RWPE1 (cell line): ENCODE measurements at places on chromosomes 3 and 15.

- DNase-seq, result no peak
Observed at GRCh38 chr3:177567833-177568232, 370.6 kb upstream of the TBL1XR1 start.

DNA sequence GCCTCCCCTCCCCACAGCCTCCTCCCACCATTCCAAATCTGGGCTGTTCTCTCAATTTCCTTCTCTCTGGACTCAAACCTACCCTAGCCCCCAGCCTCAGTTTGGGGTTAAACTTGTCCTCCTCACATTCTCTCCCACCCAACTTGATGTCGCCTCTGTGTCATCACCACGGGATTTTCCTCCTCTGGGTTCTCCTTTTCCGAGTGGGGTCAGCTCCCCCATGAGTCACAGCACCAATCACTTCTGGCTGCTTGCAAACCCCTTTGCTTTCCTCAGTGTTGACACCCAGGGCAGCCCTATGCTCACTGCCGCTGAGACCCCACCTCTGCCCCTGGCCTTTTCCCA lies 451 bp downstream of the CCR5AS start:
- no peak for DNase-seq

- no peak for DNase-seq
Observed at GRCh38 chr3:173800154-173800553, 402.6 kb downstream of the NLGN1 start.

GRCh38 chr3:183224180-183224970 lies 28.7 kb upstream of the B3GNT5 start:
- DNase-seq, result no peak

DNA sequence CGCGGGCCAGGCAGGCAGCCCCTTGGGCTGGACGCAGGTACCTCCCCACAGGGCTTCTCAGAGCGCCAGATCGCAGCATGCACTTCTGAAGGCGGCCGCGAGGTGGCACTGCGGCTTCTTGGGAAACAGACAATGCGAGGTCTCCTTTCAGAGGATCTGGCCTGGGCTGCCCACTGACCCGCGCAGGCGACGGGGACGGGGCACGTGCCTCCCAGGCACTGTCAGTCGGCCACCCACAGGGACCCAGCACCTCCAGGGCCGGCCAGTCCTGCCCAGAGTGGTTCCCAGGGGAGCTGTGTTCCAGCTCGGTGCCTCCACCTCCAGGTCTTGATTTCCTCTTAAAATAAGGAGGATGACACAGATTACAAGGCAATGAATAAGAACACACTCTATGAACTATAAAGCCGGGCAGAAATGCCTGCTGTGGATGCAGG lies 24.4 kb upstream of the TXNRD3 start:
- DNase-seq, result peak; percentile 57

DNA sequence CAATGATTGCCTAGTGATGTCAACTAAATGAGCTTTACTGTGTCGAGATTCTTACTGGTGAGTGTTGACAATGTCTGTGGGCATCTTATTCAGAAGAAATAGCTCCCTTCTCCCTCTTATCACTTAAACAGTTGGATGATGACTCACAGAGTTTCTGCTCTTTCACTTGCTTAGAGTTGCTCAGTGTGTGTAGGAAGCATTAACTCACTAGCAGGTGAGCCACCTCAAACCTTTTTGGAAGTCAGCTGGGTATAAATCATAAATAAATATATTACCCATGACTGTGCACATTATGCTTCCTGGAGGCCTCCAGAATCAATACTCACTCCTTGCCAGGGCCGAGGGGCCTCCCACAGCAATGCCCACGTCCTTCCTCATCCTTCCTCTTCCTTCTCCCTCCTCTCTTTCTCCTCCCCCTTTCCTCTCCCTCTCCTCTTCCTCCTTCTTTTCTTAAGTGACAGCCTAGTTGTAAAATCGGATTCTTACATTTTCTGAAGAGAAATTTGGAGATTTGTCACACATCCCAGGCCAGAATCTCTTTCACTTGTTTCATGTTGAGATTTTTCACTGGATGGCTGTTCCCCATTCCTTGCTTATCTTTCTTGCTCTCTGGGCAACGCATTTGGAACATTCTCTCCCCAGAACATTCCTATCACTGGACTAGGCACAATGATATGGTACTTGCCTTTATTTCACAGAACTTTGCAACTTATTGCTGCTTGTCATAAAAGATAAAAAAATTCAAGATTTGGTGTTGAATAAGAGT lies 17.5 kb downstream of the SHC4 start:
- DNase-seq, result peak; percentile 55

DNA sequence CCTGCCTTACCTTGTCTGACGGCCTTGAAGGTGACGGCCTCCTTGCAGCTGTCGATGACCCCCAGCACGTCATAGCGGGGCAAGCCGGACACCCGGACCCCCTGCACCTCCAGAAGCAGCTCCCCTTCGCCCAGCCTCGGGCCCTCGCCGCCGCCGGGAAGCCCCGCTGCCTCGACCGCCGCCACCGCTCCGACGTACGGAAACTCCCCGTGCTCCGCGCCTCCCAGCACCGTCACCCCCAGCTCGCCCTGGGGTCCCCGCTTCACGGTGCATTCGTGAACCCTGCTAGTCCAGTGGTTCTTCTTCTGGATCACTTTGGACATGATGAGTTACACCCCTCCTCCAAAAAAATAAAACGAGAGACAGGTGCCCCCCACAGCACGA lies 740 bp downstream of the MAGI1 start:
- no peak for DNase-seq

- no peak for DNase-seq
Observed at GRCh38 chr3:37183976-37184375, 9.6 kb upstream of the LRRFIP2 start.

DNA sequence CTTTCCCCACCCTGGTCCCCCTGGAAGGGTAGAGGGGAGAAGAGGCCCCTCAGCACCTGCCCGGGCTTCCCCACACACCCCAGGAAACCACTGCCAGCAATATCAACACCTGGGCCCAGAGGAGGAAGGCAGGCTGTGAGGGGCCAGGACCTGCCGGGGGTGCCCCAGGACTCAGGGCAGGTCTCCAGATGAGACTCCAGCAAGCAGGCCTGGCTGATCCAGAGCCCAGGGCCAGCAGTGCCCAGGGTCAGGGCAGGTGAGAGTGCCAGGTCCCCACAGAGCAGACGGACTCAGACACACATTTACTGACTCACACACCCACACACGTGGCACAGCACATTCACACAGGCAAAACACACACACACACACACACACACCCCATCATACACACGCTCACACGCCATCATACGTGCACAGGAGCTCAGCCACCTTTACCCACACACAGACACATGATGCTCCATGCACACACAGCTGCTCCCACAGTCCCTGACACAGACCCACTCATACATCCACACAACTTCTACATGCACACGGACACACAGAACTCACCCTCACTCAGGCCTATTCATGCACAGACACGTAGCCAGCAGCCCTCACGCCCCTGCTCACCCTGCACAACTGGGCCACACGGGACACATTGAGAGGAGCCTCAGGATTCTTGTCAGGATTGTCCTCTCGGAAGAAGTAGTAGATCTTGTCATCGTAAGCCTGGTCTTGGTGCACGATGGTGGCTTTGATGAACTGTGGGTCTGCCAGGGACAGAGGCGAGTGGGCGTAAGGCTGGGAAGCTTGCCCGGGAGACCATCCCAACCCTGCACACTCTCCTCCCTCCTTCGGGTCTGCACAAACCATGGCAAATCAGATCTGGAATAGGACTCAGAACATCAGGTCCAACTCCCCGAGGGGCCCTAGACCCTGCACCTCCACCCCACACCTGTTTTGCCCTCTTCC lies 17.5 kb downstream of the SEMA7A start:
- DNase-seq, result no peak

DNA sequence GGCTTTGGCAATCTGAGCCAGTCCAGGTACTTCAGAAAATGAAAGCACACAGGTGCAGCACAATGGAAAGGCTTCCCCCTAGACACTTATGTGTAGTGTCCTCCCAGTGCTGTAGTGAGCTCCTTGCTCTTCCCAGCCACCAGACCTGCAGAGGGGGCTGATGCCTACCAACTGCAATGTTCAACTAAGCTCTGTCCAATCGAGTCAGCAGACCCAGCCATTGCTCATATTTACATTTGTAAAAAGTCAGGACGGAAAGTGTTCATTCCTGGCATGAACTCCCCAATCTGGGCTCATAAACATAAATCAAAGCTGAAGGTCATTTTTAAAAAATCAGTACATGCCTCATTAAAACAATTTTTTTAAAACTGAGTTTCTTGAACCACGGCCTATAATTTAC lies 73.0 kb downstream of the FOXP1 start:
- no peak for DNase-seq

DNA sequence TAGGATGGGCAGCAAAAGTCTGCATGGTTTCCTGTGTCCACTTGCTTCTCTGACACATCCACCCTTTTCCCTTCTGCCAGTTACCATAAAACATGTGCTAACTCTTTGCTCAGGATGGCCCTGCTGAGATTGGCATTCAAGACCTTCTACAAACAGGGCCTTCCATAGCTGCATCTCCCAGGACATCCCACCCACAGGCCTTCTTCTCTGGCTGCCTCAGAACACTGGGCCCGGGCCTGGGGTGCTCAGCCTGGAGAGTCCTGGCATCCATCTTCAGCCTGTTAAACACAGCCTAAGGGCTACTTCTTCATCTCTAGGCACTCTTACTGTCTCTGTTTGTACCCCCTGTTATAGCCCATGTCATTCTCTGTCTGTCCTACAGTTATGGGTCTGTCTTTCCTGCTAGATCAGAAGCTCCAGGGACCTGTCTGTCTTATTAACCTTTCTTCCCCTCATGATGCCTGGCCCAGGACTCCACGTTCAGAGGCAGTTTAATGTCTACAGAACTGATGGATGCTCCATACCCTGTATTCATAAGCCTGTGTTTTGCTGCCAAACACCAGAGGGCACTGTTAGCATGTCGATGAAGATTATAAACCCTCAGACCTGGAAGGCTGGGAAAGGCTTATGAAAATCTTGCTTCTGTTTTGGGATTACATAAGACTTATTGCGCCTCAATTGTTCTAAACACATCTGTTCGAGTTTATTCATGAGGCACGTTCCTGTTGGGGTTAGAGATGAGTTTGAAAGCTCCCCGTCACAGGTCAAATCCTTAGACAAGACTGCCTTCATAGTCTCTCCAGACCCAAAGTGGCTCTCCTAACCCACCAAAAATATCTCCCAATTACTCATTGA lies 16.5 kb downstream of the SEMA3G start:
- DNase-seq, result peak; percentile 38

- no peak for DNase-seq
Observed at GRCh38 chr15:100770661-100771584, 108.7 kb upstream of the ALDH1A3 start.

- no peak for DNase-seq
Observed at GRCh38 chr15:98795980-98796379, 147.6 kb downstream of the IGF1R start.

- peak; percentile 69 for DNase-seq
Observed at GRCh38 chr3:132641837-132642538, 17.6 kb downstream of the ACAD11 start.

- DNase-seq, result peak; percentile 21
Observed at GRCh38 chr3:14000556-14000955, 120.7 kb upstream of the WNT7A start.

GRCh38 chr3:58664611-58665010 lies 2.0 kb downstream of the FAM3D start:
- no peak for DNase-seq

- DNase-seq, result no peak
Observed at GRCh38 chr3:129017484-129017899, 16.4 kb downstream of the EFCC1 start.

DNA sequence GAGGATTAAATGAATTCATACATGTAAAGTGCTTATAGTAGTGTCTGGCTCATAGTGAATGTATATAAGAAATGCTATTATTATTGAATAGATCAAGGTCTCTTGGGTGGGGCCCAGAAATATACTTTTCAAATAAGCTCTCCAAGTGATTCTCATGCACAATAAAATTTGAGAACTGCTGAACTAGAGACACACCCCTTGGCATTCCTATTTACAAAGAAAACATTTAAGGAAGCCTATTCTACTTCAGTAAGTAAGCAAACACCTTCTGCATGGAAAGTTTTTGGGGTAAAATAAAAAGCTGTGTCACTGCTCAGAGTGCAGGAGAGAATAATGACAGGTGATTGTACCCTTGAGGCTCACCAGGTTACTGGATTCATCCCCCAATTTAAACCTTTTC lies 75.2 kb downstream of the EOMES start:
- no peak for DNase-seq

DNA sequence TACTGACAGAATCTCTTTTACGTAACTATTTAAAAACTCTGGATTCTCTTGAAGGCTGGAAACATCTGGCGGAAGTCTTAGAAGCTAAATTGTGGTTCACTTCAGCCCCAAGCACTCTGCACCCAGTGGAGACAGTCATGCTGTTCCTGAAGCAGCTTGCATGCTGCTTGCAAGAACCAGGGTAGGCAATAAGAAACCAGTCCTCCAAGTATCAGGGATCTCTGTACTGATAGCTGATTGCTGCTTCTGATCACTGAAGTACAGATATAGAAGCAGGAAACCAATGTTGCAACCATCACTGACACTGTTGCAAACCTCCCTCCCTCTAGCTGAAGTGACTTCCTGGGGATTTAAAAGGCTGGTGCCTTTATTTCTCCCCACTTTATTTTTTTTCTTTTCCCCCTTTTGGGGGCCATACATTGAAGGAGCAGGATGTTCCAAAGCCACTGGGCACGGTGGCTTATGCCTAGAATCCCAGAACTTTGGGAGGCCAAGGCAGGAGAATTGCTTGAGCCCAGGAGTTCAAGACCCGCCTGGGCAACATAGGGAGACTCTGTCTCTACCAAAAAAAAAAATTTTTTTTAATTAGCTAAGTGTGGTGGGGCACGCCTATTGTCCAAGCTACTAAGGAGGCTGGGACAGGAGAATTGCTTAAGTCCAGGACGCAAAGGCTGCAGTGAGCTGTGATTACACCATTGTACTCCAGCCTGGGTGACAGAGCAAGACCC lies 15.3 kb downstream of the SPCS1 start:
- no peak for DNase-seq

DNA sequence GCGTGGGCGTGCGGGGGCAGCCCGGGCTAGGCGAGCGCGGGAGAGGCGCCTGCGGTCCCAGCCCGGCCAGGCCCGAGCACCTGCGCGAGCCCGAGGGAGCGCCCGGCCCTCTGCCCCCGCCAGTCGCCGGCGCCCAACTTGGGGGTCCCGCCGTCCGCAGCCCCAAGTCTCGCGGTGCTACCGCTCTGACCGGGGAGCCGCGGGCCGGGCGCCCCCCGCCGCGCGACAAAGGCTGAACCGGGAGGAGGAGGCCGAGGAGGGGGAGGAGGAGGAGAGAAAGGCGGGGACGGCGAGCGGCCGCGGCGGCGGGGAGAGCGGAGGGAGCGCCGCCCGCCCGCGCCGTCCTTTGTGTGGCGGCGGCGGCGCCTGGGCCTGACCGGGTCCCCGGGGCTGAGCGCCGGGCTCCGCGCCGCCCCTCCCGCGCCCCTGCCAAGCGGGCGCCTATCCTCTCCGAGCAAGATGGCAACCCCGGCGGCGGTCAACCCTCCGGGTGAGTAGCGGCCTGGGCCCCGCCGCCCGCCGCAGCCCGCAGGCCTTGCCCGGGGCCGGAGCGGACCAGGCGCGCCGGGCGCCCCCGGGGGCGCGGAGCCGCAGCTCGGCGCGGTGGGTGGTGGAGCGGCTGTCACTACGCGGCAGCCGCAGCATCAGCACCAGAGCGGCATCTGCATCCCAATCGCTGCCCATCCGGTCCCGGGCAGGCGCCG lies at the start of gene ARNT2:
ARNT2 (plus strand) TSS at position 326 of the 704 bp plus-strand sequence; CDS start at position 460, 134 bp downstream.
- peak; percentile 10 for DNase-seq

GRCh38 chr15:64337761-64338160 lies 18.2 kb downstream of the CSNK1G1 start:
- no peak for DNase-seq

- DNase-seq, result no peak
Observed at GRCh38 chr15:59124261-59124660, 19.3 kb downstream of the CCNB2 start.
